ENCODE measurements at places on chromosomes 2 and 18. TPM values are rescaled to one million over a fixed set of nuclear protein-coding genes. Genes with fewer than 3 reads are reported as not detected.

CSRNP3 gene
- total RNA-seq, result not detected

EHD3 gene
- 3.0 TPM for total RNA-seq

UGT1A5 gene
- total RNA-seq, result not detected

FTCDNL1 gene
- total RNA-seq, result not detected

GRCh38 chr2:75058427-75058826, 100.0 kb downstream of the POLE4 start:
- no peaks in the 10 kb centered on the region for H3K27me3 ChIP-seq
- no peaks in the 10 kb centered on the region for H3K36me3 ChIP-seq
- H3K4me1 ChIP-seq, result peaks cover 37% of the 10 kb centered on the region
- H3K4me3 ChIP-seq, result no peak overlapping the region

DNA sequence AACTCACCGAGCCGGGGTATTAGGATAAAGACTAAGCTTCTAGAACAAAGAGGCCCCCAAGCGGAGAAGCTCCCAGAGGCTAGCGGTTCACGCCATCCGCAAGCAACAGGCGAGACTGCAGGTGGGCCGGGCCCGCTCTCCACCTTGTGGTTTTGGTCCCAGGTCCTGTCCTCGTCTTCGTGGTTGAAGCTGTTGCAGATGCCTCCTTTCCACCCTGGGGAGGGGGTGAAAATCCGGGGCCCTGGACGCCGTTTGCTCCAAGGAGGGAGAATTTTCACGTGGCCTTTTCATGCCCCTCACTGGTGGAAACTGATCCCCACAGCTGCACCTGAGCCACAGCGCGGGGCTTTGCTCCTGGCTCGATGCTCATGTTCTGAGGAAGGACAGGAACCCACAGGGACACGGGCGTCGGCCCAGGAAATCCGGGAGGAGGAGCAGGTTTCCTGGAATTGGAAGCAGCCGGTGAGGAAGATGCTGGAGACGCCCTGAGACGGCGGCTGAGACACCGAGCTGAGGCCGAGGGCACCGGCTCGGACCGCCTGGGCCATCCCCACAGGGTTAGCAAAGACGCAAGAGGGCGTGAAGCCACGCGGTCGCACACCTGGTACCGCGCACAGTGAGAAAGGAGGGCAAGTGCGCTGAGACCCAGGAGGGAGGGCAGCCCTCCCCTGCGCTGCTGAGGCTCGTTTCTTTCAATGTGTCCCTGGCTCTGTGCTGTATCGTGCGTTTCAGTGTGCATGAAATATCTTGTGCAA, 54.7 kb upstream of the SALL3 start:
- no peak overlapping the region for H3K27ac ChIP-seq
- no peak for DNase-seq
- no peaks in the 10 kb centered on the region for H3K36me3 ChIP-seq
- no peak overlapping the region for H3K4me3 ChIP-seq
- H3K4me1 ChIP-seq, result no peaks in the 10 kb centered on the region

- no peak overlapping the region for H3K4me3 ChIP-seq
- H3K36me3 ChIP-seq, result no peaks in the 10 kb centered on the region
- H3K27ac ChIP-seq, result no peak overlapping the region
- no peak for DNase-seq
- H3K27me3 ChIP-seq, result peaks cover 65% of the 10 kb centered on the region
- H3K4me1 ChIP-seq, result peaks cover 4% of the 10 kb centered on the region
These were observed 769 bp downstream of the FAM110C start for GRCh38 chr2:45342-46130.

GRCh38 chr2:105385731-105386540, 12.9 kb downstream of the FHL2 start:
- no peak overlapping the region for H3K4me3 ChIP-seq
- no peak for DNase-seq
- H3K27ac ChIP-seq, result no peak overlapping the region
- no peaks in the 10 kb centered on the region for H3K27me3 ChIP-seq
- peaks cover 55% of the 10 kb centered on the region for H3K4me1 ChIP-seq

- H3K36me3 ChIP-seq, result peaks cover 17% of the 10 kb centered on the region
- peak; percentile 67 for DNase-seq
- H3K4me3 ChIP-seq, result no peak overlapping the region
- peaks cover 12% of the 10 kb centered on the region for H3K4me1 ChIP-seq
- H3K27ac ChIP-seq, result peak overlapping the region; percentile 61
These were observed 31.9 kb upstream of the CEP68 start for GRCh38 chr2:65024149-65024829.

DNA sequence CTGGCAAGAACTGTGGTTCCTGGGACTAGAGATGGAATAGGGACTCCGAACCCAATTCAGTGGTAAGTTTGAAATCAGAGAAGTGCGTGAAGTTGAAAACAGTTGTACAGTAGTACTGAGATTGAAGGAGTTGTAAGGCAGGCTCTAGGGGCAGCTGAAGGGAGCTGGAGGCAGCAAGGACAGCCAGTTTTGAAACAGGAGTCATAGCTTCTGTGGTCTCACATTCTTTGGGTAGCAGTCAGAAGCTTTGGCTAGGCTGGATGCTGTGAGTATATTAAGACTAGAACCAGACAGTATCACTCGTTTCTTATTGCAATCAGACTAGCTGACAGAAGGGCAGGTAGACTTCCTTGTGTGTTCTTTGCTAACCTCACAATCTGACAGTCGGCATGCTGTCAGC, 64.5 kb upstream of the ADAM23 start:
- H3K4me1 ChIP-seq, result no peaks in the 10 kb centered on the region
- DNase-seq, result no peak
- no peak overlapping the region for H3K27ac ChIP-seq
- H3K27me3 ChIP-seq, result no peaks in the 10 kb centered on the region

DNA sequence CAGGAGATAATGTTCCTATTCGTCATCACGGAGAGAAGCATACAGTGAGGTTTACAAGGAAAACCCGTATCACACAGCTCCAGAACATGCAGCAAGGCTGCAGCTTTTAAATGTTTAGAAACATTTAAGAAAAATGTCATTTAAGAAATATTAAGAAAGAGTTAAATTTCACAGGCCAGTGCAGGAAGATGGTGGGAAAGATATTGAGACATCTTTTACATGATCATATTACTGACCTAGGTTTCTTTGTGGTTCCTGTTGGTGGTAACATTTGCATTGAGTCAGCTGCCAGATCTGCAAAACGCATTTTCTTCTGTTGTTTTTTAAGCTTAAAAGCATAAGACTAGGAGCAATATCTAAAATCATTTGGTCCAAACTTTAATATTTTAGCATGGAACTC, 44.9 kb downstream of the CPO start:
- H3K36me3 ChIP-seq, result no peaks in the 10 kb centered on the region
- peaks cover 29% of the 10 kb centered on the region for H3K4me1 ChIP-seq
- no peak overlapping the region for H3K27ac ChIP-seq
- H3K4me3 ChIP-seq, result no peak overlapping the region

- H3K27ac ChIP-seq, result no peak overlapping the region
- H3K4me1 ChIP-seq, result peaks cover 68% of the 10 kb centered on the region
- H3K27me3 ChIP-seq, result no peaks in the 10 kb centered on the region
- H3K36me3 ChIP-seq, result no peaks in the 10 kb centered on the region
- DNase-seq, result no peak
These were observed 21.3 kb downstream of the LYPD6B start for GRCh38 chr2:149059822-149060221.

DNA sequence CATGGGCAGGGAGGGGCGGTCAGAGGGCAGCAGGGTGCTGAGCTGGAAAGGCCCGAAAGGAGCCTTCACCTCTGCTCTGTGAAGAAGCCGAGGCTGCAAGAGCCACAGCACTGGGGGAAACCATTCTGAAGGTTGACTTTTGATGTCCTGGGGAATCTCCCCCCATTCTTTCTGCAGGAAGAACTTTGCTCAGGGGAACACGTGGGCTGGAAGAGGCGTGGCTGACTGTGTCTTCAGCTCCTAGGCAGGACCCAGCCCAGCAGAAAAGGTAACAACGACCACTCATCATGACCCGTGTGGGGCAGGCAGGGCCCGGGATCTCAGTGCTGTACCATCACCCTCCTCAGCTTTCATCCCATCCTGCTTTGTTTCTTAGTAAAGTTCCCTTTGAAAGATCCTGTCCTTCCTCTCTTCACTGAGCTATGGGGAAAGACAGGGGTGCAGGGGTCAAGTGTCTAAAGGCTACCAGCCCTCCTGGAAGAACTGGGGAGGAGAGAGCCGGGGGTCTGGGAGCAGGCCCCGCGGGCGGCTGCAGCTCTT, 312.7 kb downstream of the CELF4 start:
- H3K36me3 ChIP-seq, result no peaks in the 10 kb centered on the region
- H3K4me3 ChIP-seq, result no peak overlapping the region
- H3K27ac ChIP-seq, result no peak overlapping the region

DNA sequence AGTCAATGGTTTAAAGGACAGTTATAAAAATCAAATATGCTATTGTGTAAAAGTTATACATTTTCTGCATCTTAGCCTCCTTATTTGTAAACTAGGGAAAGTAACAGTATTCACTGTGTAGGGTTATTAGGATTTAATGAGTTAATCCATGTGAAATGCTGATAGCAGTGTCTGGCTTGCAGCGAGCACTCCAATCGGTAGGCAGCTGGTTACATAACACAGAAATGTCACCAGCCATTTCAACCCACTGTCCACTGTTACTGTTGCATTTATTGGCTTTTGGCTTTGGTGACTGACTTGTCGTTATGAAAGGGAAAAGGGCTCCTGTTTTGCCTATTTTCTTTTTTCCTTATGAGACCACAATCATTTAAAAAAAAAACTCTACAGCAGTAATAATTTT, 38.9 kb downstream of the ID2 start:
- no peak overlapping the region for H3K4me3 ChIP-seq
- no peak overlapping the region for H3K27ac ChIP-seq
- H3K36me3 ChIP-seq, result no peaks in the 10 kb centered on the region
- H3K27me3 ChIP-seq, result no peaks in the 10 kb centered on the region
- DNase-seq, result no peak

GRCh38 chr2:68214381-68214780, 38.0 kb downstream of the PPP3R1 start:
- H3K4me3 ChIP-seq, result no peak overlapping the region
- peaks cover 35% of the 10 kb centered on the region for H3K36me3 ChIP-seq
- no peak for DNase-seq
- no peaks in the 10 kb centered on the region for H3K4me1 ChIP-seq
- H3K27ac ChIP-seq, result no peak overlapping the region

GRCh38 chr2:100299548-100299947, 22.8 kb downstream of the LONRF2 start:
- H3K27ac ChIP-seq, result no peak overlapping the region
- DNase-seq, result no peak
- no peaks in the 10 kb centered on the region for H3K27me3 ChIP-seq
- no peaks in the 10 kb centered on the region for H3K4me1 ChIP-seq

- H3K27me3 ChIP-seq, result peaks cover 9% of the 10 kb centered on the region
- peak; percentile 30 for DNase-seq
- no peaks in the 10 kb centered on the region for H3K36me3 ChIP-seq
- no peak overlapping the region for H3K4me3 ChIP-seq
- no peak overlapping the region for H3K27ac ChIP-seq
These were observed 66.7 kb downstream of the EDAR start for GRCh38 chr2:108922141-108922915.
